Epithelial cell of esophagus (primary cell): ENCODE measurements at places on chromosomes 12 and 14.

DNA sequence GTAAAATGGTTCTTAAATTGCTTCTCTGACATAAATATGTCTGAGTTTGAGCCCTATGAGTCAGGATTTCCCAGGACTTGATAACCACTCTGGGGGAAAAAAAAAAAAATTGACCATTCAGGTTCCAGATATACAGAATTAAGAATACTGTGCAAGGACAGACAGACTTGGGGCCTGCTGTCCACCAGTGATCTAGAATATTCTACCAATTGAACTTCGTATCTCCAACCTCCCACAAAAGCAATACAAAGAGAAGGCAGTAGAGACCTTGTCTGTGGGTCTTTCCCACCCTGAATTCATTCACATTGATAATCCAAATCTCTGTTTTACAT is 4.1 kb downstream of the SINHCAF start:
- DNase-seq: no peak

- DNase-seq: no peak
Observed at GRCh38 chr12:108066583-108067577, 62.2 kb upstream of the WSCD2 start.

- DNase-seq: no peak
Observed at GRCh38 chr12:14962797-14963196, 1.4 kb upstream of the ARHGDIB start.

DNA sequence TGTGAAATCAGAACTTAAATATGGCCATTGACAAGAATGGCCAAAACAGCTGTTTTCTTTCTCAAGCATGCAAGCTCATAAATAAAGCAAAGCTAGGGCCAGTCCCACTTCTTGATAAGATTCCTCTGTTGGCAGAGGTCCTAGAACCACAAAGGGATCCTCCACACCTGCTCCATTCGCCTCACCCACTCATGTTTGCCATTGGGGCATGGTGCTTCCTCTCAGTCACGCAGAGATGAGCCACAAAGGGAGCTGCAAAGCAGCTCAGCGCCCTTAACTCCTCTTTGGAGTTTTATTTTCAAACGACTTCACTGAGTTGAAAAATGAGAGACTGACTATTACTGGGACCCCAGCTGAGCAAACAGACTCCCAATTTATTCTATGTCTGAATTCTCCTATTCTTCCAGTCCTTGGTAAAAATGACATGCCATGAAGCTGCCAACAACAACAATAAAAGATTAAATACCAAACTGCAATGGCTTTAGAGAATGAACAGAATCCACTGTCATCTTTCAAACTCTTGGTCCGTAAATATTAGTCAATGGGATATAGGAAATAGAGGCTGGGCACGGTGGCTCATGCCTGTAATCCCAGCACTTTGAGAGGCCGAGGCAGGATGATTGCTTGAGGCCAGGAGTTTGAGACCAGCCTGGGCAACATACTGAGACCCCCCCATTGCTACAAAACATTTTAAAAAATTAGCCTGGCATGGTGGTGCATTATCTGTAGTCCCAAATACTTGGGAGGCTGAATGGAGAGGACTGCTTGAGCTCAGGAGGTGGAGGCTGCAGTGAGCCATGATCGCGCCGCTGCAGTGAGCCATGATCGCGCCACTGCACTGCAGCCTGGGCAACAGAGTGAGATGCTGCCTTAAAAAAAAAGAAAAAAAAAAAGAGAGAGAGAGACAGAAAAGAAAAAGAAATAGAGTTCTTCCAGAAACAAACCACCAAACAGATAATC is 16.4 kb downstream of the MANSC1 start:
- DNase-seq: peak; percentile 50

DNA sequence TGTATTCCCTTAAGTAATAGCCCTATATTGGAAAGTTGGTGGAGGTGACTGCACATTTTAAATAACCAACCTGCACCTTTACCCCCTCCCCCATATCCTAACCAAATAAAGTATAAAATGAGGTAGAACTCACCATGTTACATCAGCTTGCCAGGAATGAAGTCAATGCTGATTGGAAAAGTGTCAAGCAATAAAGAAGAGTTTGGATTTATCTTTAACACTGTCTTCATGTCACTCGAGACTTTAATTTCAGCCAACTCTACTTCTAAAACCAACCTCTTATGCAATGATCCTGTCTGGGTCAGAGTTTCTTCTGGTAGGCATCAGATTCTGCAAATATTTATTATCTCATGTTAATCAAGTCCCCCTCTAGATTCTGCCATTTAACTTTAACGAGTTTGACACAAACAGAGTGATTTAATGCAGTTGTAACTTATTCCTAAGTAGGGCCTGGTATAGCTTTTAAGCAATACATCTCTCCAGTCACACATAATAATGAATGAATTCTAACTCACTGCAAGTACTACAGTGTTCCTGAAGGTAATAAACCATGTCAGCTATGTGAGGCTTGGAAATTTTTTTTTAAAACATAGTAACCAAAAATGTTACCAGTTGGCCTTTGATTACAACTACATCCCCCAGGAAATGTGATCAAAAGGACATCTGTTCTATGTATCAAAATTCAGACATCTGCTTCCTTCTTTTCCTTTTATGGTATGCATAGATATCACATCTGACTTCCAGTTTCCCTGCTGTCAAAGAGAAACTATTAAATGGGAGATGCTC is 98.7 kb downstream of the ERGIC2 start:
- no peak for DNase-seq

DNA sequence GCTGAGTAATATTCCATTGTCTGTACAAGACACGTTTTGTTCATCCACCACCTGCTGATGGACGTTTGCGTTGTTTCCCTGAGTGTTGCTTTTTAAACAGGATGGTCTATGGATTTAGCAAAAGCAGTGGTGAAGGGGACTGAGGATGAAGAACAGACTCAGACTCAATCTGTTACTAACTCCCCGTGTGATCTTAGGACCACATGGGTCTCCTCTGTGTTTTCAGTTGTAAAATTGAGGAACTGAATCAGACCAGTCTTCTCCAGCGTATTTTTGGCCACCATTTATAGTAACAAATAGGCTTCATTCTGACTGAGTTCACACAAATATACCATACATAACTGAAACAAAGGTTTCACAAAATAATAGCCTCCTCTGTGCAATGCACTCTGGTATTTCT is 85.6 kb downstream of the FOXN3 start:
- DNase-seq: no peak

DNA sequence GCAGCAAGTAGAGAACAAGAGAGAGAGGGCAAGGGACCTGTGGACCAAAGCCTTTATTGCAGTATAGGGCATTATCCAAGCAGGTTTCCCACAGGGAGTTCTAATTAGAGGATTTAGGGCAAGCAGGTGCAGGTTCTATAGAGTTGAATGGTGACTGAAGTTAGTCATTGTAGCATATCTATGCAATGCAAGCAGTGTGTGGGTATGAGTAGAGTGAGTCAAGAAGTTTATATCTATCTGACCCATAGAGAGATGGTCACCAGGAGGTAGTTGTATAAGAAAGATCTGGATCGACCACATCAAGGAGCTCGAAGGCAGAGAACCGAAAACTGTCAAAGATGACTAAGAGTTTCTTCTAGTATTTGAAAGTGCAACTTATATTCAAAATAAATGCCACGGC is 167.3 kb downstream of the PLCZ1 start:
- peak; percentile 5 for DNase-seq

DNA sequence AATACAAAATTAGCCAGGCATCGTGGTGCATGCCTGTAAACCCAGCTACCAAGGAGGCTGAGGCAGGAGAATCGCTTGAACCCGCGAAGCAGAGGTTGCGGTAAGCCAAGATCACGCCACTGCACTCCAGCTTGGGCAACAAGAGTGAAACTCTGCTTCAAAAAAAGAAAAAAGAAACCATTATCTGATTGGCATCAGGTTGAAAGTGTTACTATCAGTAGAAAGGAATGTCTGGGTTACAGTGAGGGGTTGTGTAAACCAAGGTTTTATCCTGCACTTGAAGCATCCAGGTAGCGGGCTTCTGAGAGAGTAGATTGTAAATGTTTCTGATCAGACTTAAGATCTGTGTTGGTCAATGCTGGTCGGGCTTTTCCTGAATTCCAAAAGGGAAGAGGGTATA is 14.1 kb upstream of the OXA1L start:
- DNase-seq: no peak

- no peak for DNase-seq
Observed at GRCh38 chr12:104682790-104683279, 226.1 kb downstream of the CHST11 start.

- DNase-seq: no peak
Observed at GRCh38 chr14:59256331-59256730, 67.9 kb downstream of the DAAM1 start.

GRCh38 chr14:25053585-25053984 is 3.6 kb upstream of the STXBP6 start:
- DNase-seq: no peak

DNA sequence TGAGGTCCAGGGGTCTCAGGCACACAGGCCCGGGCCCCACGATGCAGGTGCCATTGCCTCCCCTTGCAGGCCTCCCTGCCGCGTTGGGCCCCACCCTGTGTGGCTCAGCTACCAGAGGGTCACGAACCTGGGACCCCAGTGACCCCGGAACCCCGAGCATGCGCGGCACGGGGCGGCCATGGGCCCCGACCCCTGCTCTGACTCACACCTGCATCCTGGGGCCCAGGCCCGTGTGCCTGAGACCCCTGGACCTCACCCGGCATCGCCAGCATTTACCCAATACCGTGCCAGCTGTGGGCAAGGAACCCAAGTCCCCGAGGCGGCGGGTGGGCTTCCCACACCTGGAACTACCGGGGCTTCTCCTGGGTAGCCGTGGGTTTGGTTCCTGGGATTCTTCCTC is 25.2 kb downstream of the KIF26A start:
- DNase-seq: no peak

DNA sequence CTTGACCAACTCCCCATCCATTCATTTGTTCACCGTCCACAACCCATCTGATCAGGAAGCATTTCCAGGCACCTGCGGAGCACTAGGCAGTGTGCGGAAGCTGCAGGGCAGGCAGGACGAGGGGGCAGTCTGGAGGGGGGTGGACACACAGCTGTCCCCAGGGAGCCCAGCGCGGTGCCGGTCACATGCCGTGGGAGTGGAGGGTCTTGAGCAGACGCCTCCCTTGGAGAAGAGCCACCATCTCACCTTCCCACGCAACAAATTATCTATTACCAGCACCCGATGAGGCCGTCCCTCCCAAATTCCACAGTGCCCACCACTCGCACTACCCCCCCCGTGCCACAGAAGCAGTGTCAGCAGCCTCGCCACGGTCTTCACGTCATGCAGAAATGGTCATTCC is 10.8 kb downstream of the DLK1 start:
- DNase-seq: no peak

GRCh38 chr14:31792726-31793125 is 231.5 kb downstream of the NUBPL start:
- peak; percentile 58 for DNase-seq

GRCh38 chr12:59304077-59304721 is 291.6 kb upstream of the SLC16A7 start:
- DNase-seq: no peak

- DNase-seq: peak; percentile 60
Observed at GRCh38 chr12:14403711-14404196, 38.3 kb downstream of the ATF7IP start.

- no peak for DNase-seq
Observed at GRCh38 chr14:99732436-99733210, 48.5 kb downstream of the CYP46A1 start.

DNA sequence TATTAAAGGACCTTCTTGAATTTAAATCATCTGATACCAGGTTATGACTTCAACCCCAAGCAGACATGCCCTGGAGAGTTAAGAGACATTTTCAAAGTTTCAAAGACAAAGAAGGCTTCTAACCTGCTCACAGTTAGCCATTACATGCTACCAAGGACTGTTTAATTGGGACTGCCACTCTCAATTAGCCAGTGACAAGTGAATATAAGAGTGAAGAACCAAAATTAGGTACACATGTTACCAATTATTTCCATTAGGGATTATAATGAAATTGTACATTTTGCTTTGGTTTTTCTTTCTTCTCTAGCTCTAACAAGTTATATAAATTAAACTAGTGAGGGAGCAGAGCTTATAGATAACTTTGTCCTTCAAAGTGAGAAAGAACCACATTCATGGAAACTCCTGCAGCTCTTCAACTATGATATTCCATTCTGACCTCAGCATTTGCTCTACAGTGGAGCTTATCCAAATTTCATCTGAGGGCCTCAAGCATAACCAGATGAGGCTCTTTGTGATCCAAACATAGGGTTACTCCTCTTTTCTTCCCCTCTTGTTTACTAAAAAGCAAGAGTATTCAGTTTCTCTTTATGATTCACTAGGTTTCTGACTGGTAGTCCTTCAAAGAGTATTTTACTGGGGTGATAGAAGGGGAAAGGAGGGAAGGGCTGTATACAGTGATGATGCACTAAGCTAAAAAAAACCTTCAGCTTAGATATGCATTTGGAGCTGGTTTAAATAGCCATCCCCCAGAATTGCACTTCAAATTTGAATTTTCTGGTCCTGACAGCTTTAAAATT is 91.3 kb downstream of the DUSP6 start:
- no peak for DNase-seq

DNA sequence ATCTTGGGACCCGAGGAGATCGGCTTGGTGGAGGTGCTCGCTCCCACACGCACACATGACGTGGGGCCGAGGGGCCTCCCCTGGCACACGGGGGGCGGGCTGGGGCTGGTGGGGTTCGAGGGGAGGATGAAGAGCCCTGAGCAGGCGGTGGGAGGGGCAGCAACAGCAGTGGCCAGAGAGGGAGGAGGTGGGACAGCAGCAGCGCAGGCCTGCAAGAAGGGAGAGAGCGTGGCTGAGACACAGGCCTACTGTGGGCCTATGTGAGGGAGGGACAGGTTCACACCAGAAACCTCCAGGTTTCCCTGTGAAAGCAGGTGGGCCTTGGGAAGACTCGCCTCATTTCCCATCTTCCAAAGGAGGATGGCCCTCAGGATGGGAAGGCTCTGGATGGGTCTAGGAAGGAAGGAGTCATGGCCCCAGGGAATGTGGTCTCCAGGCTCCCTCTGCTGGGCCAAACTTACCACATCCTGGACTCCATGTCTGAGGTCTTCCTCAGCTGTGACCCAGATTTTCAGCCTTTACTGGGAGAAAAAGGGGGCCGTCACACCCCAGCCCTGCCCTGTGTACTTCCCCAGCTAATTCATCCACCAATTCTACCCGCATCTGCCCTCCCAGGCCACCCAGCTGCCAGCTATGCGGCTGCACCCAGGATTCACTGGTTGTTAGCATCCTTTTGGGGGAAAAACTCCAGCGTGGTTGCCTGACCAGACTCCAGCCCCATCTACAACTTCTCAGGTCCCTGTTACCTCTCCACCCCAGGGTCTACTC is 2.8 kb downstream of the PIANP start:
- peak; percentile 65 for DNase-seq

GRCh38 chr12:87280893-87281292 is 748.3 kb downstream of the C12orf50 start:
- no peak for DNase-seq

- DNase-seq: peak; percentile 87
Observed at GRCh38 chr14:58747181-58747580, 109.4 kb downstream of the DACT1 start.

- peak; percentile 96 for DNase-seq
Observed at GRCh38 chr14:68468437-68469207, 324.2 kb downstream of the ZFP36L1 start.

- DNase-seq: no peak
Observed at GRCh38 chr14:70887207-70887681, 20.0 kb upstream of the PCNX1 start.

- no peak for DNase-seq
Observed at GRCh38 chr14:93493054-93493453, 62.3 kb downstream of the UNC79 start.

- DNase-seq: no peak
Observed at GRCh38 chr12:29578731-29579130, 81.2 kb upstream of the OVCH1 start.

- no peak for DNase-seq
Observed at GRCh38 chr12:65343801-65344200, 65.3 kb downstream of the MSRB3 start.
